ENCODE measurements at places on chromosomes 6 and 20.

GRCh38 chr6:78089531-78089930 lies 436.7 kb downstream of the MEI4 start:
- no peak for DNase-seq

DNA sequence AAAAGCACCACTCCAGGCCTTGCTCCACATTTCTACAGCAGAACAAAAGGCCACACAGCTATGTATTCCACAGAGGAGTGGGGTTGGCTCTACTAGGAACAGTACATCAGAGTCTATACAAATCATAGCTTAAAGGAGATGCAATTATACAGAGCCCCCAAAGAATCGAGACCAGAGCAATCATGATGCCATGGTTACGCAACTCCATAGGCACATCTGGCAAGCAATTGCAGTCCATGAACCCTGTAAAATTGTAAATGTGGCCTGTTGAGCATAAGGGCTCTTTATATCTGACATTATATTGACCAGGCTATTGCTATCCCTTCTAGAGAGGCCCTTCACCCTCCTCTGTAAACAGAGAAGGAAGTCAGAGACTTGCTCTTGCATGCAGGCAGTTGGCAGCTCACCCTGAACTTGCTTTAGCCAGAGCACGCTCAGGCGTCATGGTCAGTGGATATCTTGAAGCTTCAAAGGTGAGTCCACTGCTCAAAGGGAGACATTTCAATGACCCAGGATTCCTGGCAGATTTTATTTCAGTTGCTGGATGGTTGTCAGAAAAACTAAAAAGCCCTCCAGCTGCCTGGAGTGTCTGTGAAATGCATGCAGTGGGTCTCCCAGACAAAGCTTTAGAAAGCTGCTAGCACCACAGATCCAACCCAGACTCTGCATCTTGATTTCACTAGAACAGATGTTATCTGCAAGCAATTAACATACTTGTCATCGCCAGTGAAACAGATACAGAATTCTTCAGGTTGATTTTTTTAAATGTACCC lies 357.2 kb downstream of the CENPW start:
- DNase-seq: no peak

- DNase-seq: no peak
Measured at GRCh38 chr6:75130784-75131183, 75.1 kb downstream of the COL12A1 start.

DNA sequence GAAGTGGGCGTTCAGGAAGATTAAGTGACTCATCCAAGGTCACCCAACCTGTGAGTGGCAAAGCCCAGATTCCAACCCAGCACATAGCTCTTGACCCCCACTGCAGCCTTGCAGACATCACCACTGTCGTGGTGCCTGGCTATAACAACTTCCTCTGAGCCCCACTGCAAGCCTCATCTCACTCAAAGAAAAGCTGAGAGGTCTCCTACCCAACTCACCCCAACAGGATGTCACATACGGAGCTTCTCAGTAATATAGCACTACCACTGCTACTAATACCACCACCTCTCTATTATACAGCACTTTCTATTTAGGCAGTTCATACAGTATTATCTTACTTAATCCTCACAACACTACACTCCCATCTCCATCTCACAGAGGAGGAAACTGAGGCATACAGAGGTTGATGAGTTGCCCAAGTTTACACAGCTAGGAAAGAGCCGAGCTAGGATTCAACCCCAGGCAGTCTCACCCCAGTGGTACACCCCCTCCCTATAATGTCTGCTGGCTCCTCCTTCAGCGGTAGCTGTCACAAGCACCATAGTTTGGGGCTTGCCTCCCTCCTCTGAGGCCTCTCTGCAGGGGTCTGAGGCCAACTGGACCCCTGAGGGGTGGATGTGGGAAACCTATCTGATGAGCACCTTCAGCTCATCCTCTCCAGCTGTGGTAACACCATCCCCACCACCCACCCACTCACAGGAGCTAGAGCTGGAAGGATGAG lies 19.5 kb downstream of the TFEB start:
- no peak for DNase-seq

DNA sequence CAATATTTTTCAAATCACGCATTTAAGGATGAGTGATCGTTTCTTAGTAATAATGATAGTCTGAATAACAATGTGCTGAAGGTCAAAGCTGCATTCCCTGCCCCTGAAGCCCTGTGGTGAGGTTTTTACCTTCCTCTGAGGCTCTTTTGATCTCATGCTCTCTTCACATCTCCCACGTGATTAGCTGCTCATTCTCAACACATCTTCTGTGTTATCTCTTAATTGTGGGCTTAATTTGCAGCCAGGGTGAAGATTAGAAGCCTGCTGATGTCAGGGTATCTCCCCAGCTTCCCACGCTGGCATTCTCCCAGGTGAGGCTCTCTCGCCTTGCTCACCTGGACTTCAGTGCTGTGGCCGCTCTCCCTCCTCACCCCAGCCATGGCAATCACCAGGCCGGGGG lies 109.7 kb upstream of the FOXQ1 start:
- no peak for DNase-seq

DNA sequence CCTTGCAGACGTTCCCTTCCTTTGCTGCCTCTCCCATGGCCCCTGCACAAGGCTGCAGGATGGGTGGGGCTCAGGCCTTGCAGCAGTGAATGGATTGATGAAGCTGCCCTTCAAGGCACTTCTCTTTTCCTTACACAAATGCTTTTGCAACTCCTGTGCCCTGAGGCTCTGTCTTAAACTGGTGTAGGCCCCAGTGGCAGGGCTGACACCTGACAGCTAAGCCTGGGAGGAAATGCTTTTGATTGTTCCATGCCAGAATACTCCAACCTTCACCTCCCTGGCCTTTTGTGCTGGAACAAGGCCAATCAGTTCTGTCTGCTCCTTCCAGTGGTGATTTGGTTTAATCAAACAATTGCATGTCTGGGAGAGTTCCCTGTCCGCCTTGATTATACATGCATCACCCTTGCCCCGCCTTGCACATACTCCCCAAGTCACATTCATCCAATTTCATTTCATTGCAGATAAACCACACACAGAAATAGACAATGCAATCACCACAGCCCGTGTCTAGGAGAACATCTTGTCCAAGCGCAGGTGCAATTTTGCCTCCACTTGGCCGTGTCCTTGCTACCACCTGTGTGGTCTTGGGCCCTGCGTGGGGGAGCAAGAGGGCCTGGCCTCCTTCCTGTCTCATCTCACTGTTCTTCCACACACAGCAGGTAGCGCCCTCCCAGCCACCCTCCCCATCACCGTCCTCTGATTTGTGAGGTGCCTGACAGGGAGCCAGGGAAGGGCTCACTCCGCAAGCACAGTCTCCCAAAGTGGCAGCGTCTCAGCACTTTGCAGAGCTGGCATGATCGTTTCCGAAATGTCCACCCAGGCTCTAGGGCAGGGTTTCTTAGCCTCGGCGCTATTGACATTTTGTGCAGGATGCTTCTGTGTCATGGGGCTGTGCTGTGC lies 120.4 kb downstream of the CDH26 start:
- DNase-seq: no peak

- no peak for DNase-seq
Measured at GRCh38 chr6:53623497-53623896, 42.1 kb downstream of the KLHL31 start.

DNA sequence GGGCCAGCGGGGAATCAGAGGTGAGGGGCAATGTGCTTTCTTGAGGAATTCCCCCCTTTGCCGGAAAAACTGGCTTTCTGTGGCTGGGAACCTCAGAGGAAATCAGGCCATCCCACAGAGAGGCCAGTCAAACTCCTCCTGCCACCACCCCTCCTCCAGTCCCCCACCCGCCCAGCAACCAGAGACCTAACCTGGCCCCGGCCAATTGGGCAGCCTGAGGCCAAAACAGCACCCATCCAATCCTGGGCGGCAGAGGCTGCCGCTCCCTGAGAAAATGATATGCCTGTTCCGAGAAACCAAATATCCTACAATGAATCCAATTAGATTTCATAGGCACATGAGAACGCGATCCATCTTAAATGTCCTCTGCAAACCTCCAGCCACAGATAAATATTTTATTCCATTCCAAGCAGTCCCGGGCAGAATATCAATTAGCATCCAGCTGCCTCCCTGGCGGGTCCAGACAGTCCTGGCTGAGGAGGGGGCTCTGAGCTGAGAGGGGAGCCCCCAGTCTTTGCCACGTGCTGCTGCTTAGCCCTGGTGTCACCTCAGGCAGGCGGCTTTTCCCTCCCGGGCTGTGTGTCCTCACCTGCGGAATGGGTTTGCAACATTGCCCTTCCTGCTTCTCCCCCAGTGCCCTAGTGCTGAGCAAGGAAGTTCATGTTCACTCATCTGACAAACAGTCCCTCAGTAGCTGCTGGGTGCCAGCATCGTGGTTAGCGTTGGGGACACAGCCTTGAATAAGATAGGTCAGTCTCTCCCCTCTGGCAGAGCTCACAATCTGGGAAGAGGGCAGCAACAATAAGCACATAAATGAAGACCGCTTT lies 95.0 kb downstream of the DLGAP4 start:
- no peak for DNase-seq

GRCh38 chr20:23622839-23623343 lies 14.9 kb downstream of the CST3 start:
- DNase-seq: no peak

DNA sequence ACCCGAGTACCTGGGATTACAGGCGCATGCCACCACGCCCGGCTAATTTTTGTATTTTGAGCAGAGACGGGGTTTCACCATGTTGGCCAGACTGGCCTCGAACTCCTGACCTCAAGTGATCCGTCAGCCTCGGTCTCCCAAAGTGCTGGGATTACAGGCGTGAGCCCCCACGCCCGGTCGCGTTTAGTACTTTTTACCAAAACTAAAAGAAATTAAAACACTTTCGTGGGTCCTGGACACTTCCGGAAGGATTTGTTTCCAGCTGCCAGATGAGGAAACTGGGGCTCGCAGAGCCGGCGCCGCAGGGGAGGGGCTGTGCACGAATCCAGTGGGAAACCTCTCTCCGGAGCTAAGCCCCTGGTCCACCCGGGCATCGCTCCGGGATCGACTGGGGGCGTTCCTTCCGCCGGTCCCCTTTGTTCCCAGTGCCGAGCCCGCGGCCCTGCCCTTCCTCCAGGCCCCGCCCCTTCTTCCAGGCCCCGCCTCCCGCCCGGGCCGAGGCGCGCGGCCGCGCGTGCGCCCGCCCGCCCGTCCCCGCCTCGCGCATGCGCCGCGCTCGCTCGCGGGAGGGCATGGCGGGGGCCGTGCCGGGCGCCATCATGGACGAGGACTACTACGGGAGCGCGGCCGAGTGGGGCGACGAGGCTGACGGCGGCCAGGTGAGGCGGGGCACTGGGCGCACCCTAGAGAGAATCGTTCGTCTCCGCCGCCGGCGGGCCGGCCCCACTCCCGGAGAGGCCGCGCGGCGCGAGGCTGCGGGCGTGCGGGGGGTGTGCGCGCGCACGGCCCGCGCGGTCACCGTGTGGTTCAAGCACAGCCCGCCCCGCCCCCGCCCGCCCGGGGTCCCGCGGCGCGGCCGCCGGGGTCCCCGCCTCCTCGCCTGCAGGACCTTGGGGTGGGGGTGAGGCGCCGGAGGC lies at the start of gene NELFCD:
Gene NELFCD (plus strand): TSS at position 546 of the 917 bp plus-strand sequence. CDS start 54 bp downstream, at position 600.
- DNase-seq: peak; percentile 84

- DNase-seq: no peak
Measured at GRCh38 chr6:144415014-144415413, 129.9 kb downstream of the UTRN start.

DNA sequence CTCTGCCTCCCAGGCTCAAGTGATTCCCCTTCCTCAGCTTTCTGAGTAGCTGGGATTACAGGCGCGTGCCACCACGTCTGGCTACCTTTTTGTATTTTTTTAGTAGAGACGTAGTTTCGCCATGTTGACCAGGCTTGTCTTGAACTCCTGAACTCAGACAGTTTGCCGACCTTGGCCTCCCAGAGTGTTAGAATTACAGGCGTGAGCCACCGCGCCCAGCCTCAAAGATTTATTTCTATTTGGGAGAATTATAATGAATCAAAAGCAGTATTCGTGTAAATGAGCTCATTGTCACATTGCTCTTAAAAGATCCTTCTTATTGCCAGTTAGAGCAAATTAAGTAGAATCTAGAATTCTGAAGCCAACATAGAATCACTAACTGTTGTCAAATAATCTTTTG lies 9.4 kb upstream of the ZNF343 start:
- no peak for DNase-seq

DNA sequence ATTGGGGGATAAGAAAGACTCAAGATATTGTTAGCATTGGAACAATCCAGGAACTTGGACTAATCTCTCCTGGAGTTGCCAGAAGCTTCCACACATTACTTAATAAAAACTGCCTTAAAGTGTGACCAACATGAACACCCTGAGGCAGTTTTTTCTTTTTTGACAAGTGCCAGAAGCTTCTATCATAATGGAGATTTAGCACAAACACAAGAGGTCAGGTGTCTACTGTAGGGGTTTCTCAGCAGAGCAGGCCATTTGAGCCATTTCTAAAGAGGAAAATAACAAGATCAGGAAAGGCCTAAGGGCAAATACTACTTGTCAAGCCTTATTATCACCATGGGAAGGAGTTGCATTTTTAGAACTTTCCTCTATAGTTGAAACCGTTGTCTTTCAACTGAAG lies 361.5 kb downstream of the EPM2A start:
- DNase-seq: no peak

DNA sequence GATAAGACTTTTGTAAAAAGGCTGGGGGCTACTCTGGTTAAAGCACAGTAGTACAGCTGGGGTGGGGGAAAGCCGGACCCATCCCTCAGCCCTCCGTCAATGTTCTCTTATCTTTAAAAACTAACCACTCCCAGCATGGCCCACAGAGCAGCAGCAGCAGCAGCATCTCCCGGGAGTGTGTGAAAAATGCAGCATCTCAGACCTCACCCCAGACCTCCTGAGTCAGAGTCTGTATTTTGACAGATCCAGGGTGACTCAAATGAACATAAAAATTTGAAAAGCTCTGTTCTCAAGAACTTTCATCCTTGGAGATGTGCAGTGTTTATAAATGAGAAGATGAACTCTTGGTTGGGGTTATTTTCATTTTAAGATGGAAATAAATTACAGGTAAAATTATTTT lies 277.7 kb upstream of the ECI2 start:
- DNase-seq: no peak

DNA sequence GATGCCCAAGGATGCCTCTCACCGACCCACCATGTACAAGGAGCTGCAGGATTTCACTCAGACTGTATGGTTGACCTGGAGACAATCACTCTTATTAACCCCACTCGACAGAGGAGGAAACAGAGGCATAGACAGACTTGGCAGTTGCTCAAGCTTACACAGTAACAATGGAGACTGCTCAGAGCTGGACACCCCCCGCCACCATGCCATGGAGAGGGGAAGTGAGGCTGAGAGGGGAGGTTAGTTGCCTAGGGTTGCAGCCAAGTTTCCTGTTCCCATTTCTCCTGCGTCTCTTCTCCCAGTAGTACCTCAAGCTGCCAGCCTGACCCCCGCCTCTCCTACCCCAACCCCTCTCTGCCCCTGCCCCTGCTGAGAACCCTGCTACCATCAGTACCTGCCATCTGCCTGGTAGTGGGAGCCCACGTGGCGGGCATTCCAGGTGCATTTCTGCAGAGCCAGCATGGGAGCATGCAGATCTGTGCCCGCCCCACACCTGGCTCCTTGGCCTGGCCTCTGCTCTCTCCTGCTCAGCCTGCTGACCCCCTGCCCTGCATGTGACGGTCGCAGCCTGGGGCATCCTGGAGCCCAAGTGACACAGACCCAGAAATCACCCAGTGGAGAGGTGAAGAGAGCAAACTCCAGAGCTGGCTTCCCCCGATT lies 157.7 kb downstream of the PREX1 start:
- no peak for DNase-seq

GRCh38 chr6:98977671-98978292 lies 30.0 kb upstream of the FBXL4 start:
- DNase-seq: no peak

- DNase-seq: no peak
Measured at GRCh38 chr20:46328200-46328882, 20.0 kb upstream of the CDH22 start.

- no peak for DNase-seq
Measured at GRCh38 chr6:137307163-137307854, 88.1 kb upstream of the IFNGR1 start.

Data from T follicular helper cell (primary cell).